ENCODE measurements at places on chromosomes 1 and 21.
A peak's percentile ranks its signal among the peaks of the same experiment; 100 is the strongest.

DNA sequence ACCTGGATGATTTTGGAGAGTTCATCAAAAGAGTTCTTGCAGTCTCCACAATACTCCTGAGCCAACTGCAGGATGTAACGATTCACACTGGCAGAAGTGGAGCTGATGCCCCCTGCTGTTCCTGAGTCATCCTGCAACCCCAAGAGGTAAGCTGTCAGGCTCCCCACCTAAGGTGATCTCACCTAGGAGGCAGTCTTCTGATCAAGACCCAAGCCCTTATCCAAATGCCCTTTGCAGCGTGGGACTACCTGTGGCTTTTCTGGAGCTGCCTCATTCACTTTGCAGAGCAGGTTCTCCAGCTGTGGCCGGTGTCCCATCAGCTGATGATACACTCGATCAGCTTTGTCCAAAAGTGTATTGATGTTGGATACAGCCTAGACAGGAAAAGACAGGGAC is 96.4 kb downstream of the UBR4 start:
- DNase-seq: peak; percentile 53

- DNase-seq: no peak
Measured at GRCh38 chr1:10682449-10683309, 113.8 kb downstream of the CASZ1 start.

GRCh38 chr1:206723462-206723804 is 38.7 kb downstream of the MAPKAPK2 start:
- DNase-seq: no peak

DNA sequence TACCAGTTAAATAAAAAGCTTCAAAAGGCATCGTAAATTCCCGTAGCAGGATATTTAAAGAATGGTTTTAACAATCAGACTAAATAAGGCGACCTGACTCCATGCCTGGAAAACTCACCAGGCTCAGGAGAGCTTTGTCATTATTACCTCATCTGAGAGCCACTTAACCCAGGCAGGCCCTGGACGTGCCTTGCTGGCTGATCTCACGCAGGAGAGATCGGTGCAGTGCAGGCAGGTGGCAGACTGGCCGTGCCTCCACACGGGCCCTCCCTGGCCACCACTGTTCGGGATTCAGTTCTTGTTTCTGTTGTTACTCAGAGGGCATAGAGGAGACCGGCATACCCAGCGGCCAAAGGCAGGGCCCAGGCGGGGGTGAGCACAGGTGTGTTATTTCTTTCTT is 6.4 kb downstream of the MT1HL1 start:
- peak; percentile 57 for DNase-seq

DNA sequence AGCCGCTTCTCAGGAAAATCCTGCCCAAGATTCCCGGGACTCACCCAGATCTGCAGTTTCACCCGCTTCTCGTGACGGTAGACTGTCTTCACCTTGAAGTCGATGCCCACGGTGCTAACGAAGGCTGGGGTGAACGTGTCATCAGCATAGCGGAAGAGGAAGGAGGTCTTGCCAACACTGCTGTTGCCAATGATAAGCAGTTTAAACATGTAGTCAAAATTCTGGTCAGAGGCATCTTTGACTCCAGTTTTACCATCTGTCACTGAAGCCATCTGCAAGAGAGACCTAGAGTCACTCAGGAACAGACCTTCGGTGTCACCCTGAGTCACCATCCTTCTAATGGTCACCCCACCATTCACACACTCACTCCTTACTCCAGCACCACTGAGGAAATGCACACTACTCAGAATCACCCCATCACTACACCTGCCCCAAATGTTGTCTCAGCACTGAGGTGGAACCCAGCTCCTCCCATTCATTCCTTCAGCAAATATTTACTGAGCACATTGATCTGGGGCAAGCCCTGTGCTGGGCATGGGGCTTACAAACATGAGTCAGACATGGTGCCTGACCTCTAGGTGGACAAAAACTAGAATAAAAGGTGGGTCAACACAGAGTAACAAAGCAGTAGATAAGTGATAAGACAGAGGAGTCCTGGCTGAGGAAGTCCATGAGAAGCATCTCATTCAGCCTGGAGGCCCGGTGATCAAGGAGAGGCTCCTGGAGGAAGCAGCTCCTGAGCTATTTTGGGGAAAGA is 13.5 kb downstream of the RAB3B start:
- no peak for DNase-seq

- DNase-seq: no peak
Measured at GRCh38 chr1:229822026-229822425, 196.0 kb downstream of the URB2 start.

Measured in H7 (cell line).